NCI-H1092 treated with DMSO at 0.1 percent for 48 hours (cell line): ENCODE measurements at places on chromosomes 6 and 20.

DNA sequence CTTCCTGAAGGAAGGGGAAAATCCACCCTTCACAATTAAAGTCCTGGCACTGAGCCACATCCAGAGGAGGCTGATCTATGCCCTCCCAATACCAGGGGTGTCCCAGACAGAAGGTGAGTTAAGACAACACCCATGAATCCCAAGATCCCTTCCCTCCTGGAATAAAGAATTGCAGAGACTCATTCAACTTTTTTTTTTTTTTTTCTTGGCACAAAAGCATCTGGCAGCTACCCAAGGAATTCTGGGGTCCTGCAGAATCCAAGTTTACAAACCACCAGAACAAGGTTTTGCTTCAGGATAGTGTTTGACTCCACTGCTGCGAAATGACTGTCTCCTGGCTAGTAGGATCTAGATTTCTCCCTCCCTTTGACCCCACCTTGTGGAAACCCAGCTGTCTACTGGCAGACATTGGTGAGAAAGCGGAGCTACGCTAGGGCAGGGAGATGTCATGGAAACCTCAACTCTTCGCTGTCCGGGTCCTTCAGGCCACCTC lies 37.4 kb downstream of the JAG1 start:
- DNase-seq = no peak

- DNase-seq = no peak
Measured at GRCh38 chr6:107673076-107673494, 151.0 kb downstream of the SCML4 start.

DNA sequence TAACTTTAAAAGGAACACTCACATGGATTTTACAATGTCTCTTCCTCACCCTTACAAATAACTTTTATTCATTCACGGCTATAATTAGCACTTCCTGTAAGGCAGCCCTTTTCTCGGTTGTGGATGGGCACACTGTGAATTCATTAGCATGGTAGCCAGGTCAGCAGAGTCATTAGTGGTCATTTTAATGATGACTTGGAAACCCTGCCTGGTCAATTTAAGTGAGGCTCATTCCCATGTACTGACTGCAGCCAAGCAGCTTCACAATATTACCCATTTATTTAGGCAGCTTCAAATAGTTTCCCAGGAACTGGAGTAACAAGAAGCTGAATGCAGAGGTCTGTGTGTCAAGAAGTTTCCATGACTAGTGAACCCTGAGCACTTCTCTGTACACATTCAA lies 248.8 kb downstream of the KHDC1L start:
- DNase-seq = no peak

DNA sequence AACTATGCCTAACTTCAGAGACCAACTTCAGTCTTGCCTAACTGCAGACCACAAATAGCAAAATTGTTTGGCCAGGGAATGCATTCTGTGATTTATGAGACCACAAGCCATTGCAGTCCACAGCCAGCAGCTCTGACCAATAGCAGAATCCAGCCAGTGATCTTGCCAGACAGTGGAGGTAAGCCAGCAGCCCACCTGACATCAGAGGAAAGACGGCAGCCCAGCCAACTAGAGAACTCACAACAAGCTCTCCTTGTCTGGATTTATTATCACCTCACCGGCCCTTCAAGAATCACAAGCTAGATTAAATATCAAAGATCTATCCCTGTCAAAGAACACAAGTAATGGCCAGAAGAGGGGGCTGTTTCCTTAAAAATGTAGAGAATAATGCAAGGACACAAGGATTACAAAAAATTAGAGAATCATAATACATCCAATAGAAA lies 66.5 kb upstream of the SLC35F1 start:
- DNase-seq = peak; percentile 29

DNA sequence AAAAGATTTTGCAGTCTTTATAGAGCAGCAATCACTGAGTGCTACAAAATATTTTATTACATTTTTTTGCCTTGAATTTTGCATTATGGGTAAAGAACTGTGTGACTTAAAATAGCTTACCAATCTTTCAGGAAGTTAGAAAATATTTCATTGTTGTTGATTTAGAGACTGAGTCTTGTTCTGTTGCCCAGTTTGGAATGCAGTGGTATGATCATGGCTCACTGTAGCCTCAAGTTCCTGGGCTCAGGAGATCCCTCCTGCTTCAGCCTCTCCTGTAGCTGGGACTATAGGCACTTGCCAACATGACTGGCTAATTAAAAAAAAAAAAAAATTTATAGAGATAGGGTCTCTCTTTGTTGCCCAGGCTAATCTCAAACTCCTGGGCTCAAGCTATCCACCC lies 100.8 kb downstream of the ADGRB3 start:
- DNase-seq = no peak

DNA sequence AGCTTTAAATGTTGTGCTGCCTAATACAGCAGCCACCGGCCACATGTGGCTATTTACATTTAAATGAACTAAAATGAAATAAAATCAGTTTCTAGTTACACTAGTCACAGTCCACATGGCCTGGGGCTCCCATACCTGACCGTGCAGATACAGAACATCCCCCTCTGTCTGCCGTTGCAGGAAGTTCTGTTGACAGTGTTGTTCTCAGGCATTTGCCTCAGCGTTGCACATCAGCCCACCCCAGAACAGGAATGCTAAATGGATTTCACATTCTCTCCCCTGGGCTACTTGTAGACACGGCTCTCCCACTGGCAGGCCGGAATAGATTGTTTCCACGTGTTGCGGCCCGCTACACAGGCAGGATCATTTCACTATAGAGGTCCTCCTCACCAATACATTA lies 26.3 kb downstream of the JAG1 start:
- no peak for DNase-seq
